ENCODE measurements at places on chromosomes 2 and 18.
A peak's percentile ranks its signal among the peaks of the same experiment; 100 is the strongest.

GRCh38 chr2:174117951-174118930 is 130.1 kb downstream of the OLA1 start:
- no peak for DNase-seq

GRCh38 chr2:104976603-104977120 is 61.2 kb upstream of the MRPS9 start:
- peak; percentile 14 for DNase-seq

GRCh38 chr2:3100386-3100785 is 277.2 kb downstream of the EIPR1 start:
- no peak for DNase-seq

DNA sequence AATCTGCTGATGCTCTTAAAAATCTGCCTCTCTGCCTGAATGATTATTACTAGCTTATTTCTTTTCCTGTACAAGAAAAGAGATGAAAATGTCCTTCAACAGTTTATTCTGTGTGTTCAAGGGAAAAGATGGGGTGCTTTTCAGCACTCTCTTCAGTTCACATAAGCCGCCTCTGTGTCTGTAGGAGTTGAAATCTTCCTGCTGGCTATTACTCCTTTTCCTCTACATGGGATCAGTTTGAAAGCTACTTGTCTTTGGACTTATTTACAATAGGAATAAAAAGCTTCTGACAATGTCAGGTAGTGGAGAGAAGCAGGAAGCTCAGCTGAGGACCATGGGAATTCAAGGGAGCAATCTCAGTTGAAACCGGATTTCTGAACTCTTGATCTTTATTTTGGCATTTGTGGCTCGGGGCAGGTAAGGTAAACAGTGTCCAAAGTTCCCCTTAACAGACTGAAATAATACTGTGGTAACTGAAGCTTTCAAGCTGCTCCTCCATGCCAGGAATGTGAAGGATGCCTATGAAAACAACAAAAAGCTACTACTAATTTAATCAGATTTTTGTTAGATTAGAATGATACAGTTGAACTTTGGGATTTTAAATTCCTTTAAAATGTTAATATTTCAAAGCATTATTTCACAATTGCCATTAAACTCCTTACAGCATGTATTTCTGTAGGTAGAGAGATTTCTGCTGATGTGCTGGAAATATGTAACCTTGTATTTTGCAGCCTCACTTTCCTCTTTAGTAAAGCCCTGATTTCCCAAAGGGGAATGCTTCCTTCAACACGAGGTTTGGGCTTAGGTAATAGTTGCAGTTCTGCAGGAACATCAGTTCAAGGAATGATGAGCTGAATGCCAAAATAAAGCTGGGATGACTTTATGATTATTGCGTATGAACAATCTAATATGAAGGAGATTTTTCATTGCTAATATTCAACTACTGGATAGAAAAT is 43.6 kb downstream of the MAPRE2 start:
- DNase-seq = no peak

GRCh38 chr18:79425569-79425886 is 29.8 kb downstream of the NFATC1 start:
- DNase-seq = no peak

- no peak for DNase-seq
These were observed 12.9 kb upstream of the PUM2 start for GRCh38 chr2:20363578-20363977.

GRCh38 chr18:30917651-30918050 is 124.9 kb downstream of the DSC3 start:
- DNase-seq = no peak

GRCh38 chr2:68721482-68722101 is 13.0 kb upstream of the ARHGAP25 start:
- peak; percentile 50 for DNase-seq

DNA sequence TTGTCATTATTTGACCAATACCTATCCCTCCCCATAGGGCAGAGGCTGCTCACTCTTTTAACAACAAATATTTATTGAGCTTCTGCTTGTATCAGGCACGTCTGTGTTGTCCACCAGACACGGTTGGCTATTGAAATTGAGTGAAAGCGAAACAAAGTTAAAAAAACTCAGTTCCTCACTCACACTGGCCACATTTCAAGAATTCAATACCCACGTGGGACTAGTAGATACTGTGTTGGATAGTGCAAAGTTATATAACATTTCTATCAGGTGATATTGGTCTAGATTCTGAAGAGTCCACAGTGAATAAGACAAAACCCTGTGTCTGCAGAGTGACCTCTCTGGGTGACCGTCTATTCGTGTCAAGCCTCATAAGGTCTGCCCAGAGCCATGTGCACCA is 43.9 kb upstream of the GALR1 start:
- no peak for DNase-seq

DNA sequence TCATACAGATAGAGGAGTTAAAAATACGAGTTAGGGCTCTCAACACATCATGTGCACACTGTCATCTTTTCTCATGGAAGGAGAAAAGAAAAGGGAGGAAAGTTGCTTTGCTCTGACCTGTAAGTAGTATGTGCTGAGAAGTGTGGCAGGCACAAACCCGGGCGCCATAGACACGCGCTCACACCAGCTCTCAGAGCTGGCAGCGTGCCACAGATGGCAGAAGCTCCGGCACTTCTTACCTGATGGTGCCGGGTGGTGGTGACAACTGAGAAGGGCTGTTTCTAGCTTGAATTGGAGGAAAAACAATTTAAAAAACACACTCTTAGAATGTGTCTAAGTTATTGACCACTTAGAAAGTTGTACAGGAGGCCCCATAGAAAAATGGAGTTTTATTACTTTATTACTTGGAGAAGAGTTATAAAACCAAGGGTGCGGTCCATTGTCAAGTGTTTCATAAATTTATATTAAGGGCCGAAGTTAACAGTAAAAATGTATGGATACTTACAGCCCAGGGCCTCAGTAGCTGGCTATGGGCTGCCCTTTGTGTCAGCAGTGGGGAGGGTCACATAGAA is 92.2 kb downstream of the DPP4 start:
- no peak for DNase-seq

Measured in activated CD4-positive, alpha-beta T cell treated with anti-CD3 and anti-CD28 coated beads, Interleukin-2, amount 50 U/mL, for 48 hours (primary cell).